ENCODE measurements at places on chromosomes 12 and 14.

GRCh38 chr12:98516111-98516873 lies 902 bp downstream of the TMPO start:
- DNase-seq: peak; percentile 87

GRCh38 chr14:93930296-93930988 lies 3.3 kb downstream of the FAM181A start:
- DNase-seq: no peak

- no peak for DNase-seq
These were observed 155.1 kb downstream of the KIF21A start for GRCh38 chr12:39287817-39288216.

DNA sequence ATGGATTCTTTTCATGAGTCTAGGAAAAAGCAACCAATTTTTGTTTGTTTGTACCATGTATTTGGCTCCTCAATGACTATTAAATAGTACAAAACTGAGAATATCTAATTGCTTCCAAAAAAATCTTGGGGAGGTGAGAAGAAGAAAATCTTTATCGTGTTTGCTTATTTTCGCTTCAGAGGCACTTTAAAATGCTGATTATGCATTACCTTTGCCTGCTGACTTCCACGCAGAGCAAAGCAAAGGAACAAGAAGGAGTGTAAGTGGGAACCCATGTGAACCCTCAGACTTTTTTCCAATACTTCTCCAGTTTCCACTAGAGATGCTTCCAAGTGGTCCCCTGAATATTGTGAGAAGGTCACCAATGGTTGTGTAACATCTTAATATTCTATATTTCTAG lies 43.2 kb upstream of the STRN3 start:
- no peak for DNase-seq

DNA sequence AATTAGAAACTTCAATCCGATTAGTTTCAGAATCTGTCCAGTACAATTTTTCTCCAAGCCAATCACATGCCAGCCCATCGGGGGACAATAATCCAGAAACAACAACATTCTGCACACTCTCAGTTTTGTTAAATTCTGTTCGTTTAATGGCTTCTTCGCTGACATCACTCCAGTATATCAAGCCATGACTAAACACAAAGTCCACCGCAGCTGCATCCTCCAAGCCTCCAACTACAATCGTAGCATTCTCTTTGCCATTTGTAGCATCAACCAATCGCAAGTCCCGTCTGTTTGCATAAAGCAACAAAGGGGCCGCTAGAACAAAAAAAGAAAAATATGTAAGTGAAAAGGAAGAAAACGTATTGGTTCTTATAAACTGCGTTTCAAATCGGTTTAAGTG lies 22.5 kb downstream of the LRP6 start:
- no peak for DNase-seq

DNA sequence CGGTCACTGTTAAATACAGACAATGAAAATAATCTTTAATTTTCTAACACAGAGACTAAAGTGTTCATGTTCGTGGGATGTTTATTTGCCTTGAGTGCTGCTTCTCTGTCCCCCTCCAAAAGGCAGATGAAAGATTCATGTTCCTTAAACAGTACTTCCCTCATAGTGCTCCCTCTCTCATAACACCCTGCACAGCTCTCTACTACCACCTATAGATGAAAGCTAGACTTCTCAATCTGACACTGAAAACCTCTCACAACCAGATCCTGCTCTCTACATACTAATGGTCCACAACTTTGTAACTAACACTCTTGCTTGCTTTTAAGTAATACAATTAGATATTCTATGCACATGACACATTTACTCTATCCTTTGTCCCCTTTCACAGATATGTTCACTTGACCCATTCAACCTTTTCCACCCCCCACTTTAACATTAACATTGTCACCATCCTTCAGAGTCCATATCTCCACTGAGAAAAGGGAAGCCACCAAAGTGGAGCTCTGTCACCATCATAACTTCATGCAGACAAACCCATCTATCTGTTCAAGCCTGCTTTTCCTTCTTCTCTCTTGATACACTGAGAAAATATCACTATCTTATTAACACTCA lies 266.4 kb upstream of the USP15 start:
- DNase-seq: no peak

GRCh38 chr12:104520242-104520900 lies 63.6 kb downstream of the CHST11 start:
- no peak for DNase-seq

GRCh38 chr14:36785511-36785910 lies 123.9 kb downstream of the PAX9 start:
- no peak for DNase-seq

- DNase-seq: no peak
These were observed 87.2 kb downstream of the AACS start for GRCh38 chr12:125152463-125152862.

DNA sequence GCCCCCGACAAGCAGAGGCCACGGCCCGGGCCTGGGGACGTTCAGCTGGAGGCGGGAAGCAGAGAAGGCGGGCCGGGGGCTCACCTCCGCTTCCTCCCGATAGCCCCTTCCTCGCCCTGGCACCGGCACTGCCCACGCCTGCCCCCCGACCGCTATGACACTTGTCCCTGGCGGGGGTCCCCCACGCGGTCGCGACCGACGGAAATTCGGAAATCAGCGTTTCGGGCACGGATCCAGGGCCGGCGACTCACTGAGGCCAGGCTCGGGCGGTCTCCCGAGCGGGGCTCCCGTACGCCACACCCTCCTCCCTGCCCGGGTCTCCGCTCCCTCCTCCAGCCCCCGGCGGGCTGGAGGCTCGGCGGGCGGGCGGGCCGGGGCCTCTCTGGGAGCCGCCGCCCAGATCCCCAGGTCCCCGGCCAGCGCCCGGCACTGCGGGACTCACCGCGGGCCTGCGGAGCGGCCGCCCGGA lies 581 bp downstream of the PITPNM2 start:
- peak; percentile 41 for DNase-seq

DNA sequence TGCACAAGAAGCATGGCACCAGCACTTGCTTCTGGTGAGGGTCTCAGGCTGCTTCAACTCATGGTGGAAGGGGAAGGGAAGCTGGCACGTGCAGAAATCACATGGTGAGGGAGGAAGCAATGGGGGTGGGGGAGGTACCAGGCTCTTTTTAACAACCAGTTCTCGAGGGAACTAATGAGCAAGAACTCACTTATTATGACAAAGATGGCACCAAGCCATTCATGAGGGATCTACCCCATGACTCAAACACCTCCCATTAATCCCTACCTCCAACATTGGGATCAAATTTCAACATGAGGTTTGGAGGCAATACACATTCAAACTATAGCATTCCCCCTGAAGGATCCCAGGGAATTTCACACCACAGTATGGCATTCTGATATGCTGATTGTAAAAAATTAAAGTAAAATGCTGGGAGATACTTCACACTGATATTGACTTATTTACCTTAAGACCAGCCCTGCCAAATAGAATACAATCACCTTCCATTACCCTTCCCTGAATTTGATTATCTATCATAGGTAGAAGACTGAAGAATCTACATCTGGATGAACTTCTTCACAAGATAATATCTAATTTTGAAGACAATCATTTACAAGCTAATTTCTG lies 201.7 kb upstream of the PLXNC1 start:
- DNase-seq: no peak

DNA sequence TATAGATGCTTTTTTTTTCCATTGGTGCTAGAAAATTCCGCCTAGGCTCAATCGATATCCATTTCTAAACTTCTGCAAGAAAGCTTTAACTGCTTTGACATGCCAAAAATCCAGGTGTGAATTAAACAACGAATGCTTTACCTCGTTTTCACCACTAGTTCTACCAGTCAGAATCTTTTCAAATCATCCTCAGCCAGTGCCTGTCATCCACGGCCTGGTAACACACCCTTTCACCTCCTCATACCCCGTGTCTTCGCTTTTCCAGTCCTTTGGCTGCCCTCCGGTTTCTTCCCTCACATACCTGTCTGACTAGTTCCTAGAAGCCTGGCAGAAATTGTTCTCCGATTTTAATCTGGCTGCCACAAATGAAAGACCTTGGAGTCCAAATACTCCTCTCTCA lies 1.4 kb upstream of the PHC1 start:
- DNase-seq: no peak

GRCh38 chr14:97010491-97011160 lies 213.4 kb downstream of the VRK1 start:
- no peak for DNase-seq

- DNase-seq: peak; percentile 4
These were observed 21.7 kb downstream of the BICDL1 start for GRCh38 chr12:120010661-120011230.

Measured in stimulated activated naive CD4-positive, alpha-beta T cell (primary cell).